ENCODE measurements at places on chromosomes 5 and 9.

GRCh38 chr9:137007816-137008270 lies 11.5 kb upstream of the CLIC3 start:
- no peak for DNase-seq

DNA sequence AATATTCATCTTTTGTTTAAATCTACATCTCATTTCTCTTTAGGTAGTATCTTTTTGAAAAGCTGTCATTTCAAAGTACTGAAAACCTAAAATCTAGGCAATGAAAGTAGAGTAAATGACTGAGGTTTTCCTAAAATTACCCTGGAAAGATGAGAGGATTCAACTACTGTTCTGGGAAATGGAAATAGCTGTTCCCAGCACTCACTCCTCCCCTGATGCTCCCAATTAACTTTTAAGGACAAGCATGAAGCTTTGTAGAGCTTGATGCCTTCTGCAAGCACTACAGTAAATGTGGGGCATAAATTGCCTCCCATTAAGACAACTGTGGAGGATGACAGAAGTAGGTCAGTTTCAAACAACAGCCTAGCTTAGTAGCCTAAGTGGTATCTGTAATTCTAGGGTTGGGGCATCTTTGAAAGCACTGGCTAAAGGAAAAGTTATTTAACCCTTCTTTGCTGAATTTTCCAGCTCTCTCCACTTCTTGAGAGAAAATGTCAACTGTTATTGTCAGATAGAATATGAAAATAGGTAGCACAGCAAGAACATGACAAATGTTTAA lies 100.2 kb upstream of the GNA14 start:
- DNase-seq: no peak

DNA sequence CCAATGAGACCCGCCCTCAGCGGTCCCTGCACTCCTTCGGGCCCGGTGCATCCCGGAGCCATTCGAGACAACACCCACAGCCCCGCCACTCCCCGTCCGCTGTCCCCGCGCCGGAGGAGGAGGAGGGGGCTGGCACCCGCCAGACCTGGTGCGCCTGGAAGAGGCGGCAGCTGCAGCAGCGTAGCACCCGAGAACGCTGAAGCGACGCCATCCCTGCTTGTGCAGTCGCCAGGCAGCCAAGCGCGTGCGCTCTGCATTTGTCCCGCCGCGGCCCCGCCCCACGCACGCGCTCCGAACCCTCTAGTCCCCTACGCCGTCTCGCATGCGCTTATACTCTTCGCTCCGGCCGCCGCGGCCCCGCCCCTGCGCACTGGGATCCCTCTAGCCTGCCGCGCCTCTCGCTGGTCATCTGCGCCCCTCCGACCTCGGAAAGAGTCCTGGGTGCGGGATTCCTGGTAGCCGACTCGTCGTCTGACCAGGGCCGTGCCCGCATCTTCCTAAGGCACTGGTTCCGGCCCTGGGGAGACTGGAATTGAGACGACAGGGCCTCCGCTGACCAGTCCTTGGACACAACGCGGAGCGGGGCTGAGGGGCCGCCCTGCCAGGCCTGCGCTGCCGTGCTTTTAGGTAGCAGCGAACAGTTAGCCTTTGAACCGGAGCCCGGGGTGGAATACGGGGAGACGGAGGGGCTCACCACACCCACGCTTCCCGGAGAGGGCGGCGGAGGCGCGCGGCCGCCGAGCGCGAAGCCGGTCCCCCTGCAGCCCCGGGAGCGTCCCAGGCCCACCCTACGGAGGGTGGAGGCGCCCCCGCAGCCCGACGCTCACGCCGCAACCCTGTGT lies at the start of gene MRNIP:
TSS of gene MRNIP (minus strand) at position 232 of the 842 bp plus-strand sequence. CDS start at position 211, 21 bp downstream.
- DNase-seq: peak; percentile 88

- DNase-seq: no peak
These were observed 7.3 kb upstream of the LMX1B start for GRCh38 chr9:126606483-126606870.

- peak; percentile 42 for DNase-seq
These were observed 4.6 kb upstream of the TRAF2 start for GRCh38 chr9:136881691-136882108.

DNA sequence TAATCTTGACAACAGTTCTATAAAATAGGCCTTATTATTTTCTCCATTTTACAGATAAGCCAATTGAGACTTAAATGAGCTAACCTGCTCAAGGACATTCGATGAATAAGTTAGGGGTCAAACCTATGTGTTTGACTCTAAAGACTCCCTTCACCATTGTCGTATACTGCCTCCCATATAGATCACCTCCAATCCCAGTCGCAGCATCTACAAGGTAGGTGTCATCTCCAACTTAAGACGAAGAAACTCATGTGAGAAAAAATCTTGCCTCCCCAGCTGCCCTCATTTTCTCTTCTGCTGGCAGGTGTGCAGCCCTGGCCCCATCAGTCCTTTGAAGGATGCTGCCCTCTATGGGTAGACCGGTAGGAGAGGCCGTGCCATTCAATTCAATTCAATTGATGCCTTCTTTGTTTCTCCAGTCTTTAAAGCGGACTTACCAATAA lies 75.2 kb upstream of the SMARCA2 start:
- DNase-seq: peak; percentile 47

DNA sequence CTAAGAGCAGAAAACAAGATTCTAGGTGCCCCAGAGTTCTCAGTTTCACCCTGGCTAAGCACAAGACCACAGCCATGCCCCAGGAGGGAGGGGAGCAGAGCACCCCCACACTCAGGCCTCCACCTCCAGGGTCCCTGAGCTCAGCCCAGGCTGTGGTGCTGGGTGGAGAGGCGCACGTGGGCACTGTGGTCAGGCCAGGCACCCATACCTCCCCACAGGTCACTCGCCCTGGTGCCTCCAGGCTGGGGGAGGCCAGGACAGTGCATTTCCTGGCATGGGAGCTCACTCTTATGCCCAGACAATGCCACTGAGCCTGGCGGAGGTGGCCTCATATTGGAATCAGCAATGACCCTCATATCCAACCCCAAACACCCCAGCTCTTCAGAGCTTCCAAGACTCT lies 78.8 kb downstream of the HRH2 start:
- no peak for DNase-seq

GRCh38 chr5:79518718-79519117 lies 4.8 kb upstream of the HOMER1 start:
- no peak for DNase-seq

- no peak for DNase-seq
These were observed 20.2 kb downstream of the SLC12A7 start for GRCh38 chr5:1091632-1092031.

DNA sequence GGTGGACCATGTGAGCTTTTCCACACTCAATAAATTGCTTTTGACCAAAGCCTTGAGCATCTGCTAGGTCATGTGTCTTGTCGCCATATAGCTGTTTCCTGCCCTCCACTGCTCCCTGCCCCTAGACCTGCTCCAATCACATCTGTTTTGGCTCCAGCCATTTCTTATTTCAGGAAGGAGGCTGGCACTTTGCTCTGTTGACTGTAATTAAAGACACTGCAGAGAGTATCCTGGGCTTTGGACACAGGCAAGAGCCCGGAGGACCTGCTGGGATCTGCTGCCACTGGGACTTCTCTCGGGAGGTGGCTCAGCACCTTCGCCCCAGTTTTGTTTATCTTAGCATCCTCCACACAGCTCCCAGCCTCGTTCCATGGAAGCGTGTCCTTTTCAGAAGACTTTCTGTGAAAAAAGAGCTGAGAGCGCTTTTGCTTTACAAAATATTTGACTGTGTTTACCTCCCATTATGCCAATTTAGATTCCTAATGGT lies 153.2 kb downstream of the MED10 start:
- DNase-seq: no peak

GRCh38 chr9:17031546-17031945 lies 103.3 kb upstream of the CNTLN start:
- DNase-seq: no peak
